ENCODE measurements at places on chromosomes 6 and 20. TPM values are rescaled to one million over a fixed set of nuclear protein-coding genes. Genes with fewer than 3 reads are reported as not detected.

DNA sequence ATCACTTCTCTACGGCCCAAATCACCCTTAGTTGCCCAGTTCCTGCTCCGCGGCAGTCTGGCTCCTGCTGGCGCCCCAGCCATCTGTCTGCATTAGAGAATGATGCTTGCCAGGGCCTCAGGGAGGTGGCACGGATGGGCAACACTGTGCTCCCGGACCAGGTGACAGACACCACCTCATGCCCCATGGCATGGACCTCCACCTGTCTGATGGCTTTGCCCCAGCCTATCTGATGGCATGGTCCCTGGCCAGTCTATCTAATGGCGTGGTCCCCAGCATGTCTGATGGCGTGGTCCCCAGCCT, 18.8 kb upstream of the MRGBP start:
- no peak for DNase-seq

GRCh38 chr20:61162451-61162850, 89.6 kb upstream of the CDH4 start:
- DNase-seq, result no peak

GRCh38 chr6:34230653-34231371, 5.9 kb upstream of the HMGA1 start:
- peak; percentile 75 for DNase-seq

DNA sequence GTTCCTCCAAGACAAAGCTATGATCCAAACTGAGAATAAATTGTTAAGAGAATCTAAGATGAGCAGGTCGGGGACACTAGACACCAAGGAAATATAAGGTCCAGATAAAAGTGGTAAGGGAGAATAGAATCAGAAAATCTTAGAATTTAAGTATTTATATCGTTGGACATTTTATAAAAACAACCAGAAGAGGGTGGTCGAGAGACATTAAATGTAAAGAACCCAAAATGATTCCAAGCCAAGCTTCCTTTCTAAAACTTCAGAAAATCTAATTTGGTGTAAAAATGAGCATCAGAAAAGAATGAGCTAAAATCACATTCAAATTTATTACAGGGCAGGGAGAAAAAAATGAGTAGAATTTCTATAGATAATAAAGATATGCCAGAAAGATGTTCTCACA, 97.8 kb upstream of the OGFRL1 start:
- DNase-seq, result peak; percentile 72

GRCh38 chr6:95227351-95227750, 350.0 kb upstream of the MANEA start:
- DNase-seq, result no peak

- no peak for DNase-seq
Measured at GRCh38 chr6:68760941-68761676, 126.0 kb downstream of the ADGRB3 start.

DNA sequence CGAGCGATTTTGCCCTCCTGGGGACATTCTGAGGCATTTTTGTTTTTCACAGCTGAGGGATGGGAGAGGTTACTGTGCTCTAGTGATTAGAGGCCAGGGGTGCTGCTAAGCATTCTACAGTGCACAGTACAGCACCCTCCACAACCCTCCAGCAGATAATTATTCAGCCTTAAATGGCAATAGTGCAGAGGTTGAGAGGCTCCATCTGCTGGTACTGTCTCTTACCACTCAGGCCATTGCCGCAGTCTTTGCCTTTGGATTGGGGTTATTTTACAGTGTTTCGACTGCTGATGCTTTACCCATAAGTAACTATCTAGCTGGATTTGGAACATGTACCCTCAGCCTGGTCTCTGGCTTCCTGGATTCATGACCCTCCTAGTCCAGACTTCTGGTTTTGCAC, 705.3 kb downstream of the KIF16B start:
- no peak for DNase-seq

- DNase-seq, result no peak
Measured at GRCh38 chr6:63739094-63739687, 103.6 kb downstream of the PHF3 start.

DNA sequence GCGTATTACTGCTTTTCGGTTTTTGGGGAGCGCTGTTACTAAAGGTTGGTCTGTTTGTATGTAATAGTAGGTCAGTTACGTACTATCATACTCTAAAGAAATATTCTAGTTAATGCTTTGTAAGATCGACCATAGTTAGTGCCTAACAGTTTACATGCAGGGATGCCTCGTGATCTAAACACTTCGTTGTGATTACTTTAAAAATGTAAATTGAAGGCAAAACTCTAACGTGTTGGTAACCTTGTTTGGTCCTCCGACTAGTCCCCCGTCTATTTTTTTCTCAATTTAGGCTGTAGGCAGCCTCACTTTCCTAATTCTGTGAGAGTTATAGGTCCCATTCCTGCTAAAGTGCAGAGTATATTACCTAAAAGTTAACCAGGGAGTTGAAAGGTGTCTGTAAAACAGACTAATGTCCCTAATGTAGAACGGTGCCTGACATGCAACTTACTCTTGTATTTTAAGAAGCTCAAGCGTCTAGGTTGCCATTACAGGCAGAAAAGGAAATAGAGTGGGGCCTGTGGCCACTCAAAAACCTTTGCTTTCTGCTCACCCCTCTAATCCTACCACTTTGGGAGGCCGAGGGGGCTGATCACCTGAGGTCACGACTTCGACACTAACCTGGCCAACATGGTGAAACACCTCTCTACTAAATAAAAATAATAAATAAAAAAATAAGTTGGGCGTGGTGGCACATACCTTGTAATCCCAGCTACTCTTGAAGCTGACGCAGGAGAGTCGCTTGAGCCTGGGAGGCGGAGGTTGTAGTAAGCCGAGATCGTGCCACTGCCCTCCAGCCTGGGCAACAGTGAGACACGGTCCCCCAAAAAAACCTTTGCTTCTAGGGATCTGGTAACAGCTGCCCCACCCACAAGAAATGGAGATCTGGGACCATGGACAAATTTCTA, 37.8 kb downstream of the HFE start:
- no peak for DNase-seq

GRCh38 chr20:18225632-18226031, 62.7 kb upstream of the ZNF133 start:
- DNase-seq, result no peak

GRCh38 chr6:96727144-96727543, 110.1 kb downstream of the GPR63 start:
- DNase-seq, result no peak

GRCh38 chr20:53028337-53029007, 56.3 kb downstream of the TSHZ2 start:
- no peak for DNase-seq

DNA sequence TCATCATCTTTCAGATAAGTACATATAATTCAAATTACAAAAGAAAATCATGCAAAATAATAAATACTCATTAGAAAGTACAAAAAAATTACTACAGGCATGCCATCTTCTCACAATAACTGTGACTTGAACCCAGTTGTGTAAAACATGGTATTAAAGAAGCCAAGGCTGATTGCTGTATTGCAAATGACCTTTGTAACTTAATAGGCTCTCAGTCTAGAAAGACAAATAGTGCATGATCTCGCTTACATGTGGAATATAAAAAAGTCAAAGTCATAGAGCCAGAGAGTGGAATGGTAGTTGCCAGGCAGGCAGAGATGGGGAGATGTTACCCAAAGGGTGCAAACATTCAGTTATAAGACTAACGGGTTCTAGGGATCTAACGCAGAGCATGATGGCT, 626.1 kb downstream of the COL12A1 start:
- DNase-seq, result no peak

- DNase-seq, result no peak
Measured at GRCh38 chr6:91911945-91912344, 1325.1 kb upstream of the MAP3K7 start.

GRCh38 chr6:26351544-26351953, 13.4 kb upstream of the BTN3A2 start:
- no peak for DNase-seq

GRCh38 chr20:33377366-33377765, 24.0 kb downstream of the CDK5RAP1 start:
- DNase-seq, result no peak

- DNase-seq, result no peak
Measured at GRCh38 chr6:128400875-128401274, 119.5 kb downstream of the PTPRK start.

DNA sequence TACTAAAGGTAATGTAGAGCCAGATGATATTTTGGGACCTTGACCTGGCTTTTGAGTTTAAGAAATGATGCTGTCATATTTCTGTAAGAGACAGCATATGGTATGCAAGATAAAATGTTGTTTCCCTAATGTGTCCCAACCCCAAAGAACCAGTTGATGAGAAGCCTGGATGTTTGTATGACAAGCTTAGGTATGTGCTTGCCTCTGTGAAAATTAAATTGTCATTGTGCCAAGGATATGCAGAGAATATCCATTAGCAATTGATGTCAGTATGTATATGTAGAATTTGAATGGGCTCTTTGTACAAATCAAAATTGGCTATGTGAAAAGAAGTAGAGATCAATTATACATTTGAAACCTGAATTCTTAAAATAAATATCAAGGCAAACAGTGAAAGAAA, 650.8 kb upstream of the EYS start:
- DNase-seq, result no peak

DNA sequence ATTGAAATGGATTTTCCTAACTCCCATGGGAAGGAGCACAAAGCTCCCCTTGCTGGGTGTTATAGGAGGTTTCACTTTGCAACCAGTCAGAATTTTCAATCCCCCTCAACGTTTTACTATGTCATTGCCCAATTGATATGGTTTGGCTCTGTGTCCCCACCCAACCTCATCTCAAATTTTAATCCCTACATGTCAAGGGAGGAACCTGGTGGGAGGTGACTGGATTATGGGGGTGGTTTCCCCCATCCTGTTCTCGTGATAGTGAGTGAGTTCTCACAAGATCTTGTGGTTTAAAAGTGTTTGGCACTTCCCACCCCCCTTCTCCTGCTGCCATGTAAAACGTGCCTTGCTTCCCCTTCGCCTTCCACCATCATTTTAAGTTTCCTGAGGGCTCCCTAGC, 62.9 kb downstream of the ZMYND8 start:
- no peak for DNase-seq

GRCh38 chr6:14132244-14132920, 14.8 kb downstream of the CD83 start:
- no peak for DNase-seq

DNA sequence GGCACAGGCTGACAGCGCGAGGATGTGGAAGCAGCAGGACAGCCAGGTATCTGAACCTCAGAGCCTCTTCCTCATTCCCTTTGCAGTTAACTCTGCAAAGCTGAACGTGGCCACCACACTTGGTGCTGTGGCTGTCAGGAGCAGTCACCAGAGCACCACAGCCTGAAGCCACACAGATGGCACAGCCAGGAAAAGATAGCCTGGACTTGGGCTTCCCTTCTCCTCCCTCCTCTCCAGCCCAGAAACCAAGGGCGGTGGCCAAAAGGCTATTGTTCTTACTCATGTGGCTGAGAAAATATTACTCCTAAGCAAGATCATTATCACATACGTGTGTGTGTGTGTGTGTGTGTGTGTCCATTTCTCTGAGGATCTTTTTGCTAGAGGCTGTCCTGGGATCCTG, 39.8 kb downstream of the CD164 start:
- no peak for DNase-seq

GRCh38 chr20:50693001-50693400, 1.7 kb upstream of the RIPOR3 start:
- no peak for DNase-seq

DNA sequence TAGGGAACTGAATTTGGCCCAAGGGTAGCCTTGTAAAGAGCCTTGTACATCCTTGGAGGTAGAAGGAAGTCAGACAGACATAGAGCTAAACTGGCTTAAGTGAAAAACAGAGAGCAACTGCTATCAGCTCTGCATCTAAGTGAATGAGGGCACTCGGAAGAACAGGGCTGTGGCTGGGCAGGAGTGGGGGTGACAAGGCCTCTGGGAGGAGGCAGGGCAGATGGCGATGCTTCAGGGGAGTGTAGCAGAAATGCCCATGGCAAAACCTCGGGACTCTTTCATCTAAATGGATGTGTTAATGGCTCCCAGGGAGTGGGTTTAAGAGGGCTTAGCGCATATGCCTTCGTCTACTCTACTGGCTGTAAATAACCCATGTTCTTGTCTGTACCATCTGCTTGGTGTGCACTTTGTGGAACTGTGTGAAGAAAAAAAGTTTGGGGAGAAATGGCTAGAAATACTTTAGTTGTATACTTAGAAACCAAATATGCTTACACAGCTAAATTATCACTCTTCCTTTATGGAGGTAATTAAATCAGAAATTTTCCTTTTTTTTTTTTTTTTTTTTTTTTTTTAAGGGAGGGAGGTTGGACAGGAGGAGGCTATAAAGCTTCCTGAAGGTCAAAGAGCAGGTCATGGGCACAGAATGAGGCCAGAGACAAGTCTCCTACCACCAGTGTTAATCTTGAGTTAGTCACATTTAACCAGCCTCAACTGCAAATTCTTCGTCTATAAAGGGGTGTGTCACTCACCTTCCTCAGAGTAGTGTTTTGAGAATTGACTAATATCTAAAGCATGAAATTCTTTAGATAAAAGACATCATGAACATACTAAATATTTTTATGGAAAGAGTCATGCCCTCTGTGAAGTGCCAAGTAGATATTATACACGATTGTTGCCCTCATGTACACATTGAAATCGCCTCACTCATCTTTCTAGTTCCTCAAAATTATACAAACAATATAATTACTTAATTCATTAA, 60.9 kb downstream of the FYN start:
- no peak for DNase-seq

- DNase-seq, result no peak
Measured at GRCh38 chr6:127453845-127454619, 5.2 kb downstream of the KIAA0408 start.

GRCh38 chr6:36120979-36121786, 9.1 kb upstream of the MAPK13 start:
- DNase-seq, result peak; percentile 74

DNA sequence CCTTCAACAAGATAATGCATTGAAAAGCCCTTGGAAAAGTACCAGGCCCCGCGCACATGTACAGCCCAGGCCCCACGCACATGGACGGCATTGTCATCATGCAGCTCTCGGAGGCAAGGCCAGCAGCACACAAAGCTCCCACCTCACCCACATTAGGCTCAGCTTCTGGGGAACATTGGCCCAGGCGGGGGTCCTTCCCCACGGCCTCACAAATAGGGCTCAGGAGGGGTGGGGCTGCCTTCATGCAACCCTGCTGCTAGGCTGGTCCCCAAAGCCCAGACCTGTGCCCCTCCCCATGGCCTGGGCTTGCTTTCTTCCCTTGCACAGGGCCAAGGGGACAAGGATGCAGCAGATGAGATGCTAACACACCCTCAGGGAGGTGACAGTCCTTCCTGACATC, 26.7 kb downstream of the NPEPL1 start:
- no peak for DNase-seq

The PPARD gene
- total RNA-seq, result 1.3 TPM

The ETV7 gene
- total RNA-seq, result 0.27 TPM

The MRS2 gene
- 14.3 TPM for total RNA-seq

The RAET1L gene
- total RNA-seq, result not detected

The BMP5 gene
- total RNA-seq, result not detected

The DDO gene
- 4.6 TPM for total RNA-seq

The FNDC1 gene
- under 0.01 TPM for total RNA-seq

The TPX2 gene
- total RNA-seq, result 5.1 TPM

The TSPO2 gene
- not detected for total RNA-seq

The FGD2 gene
- 3.0 TPM for total RNA-seq

The RIPOR3 gene
- 32.6 TPM for total RNA-seq

The PCSK2 gene
- under 0.01 TPM for total RNA-seq

The CGAS gene
- total RNA-seq, result 8.3 TPM

The PLA2G7 gene
- total RNA-seq, result not detected

The MUC22 gene
- total RNA-seq, result not detected

The PLCB4 gene
- total RNA-seq, result 11.0 TPM

The HLA-DRB5 gene
- 6.5 TPM for total RNA-seq
